ENCODE measurements at places on chromosomes 16 and 17. TPM values are rescaled to one million over a fixed set of nuclear protein-coding genes. Genes with fewer than 3 reads are reported as not detected.
A peak's percentile ranks its signal among the peaks of the same experiment; 100 is the strongest.

GRCh38 chr17:4362141-4362540, 4.3 kb downstream of the UBE2G1 start:
- no peak for DNase-seq

Gene PTX4
- not detected for total RNA-seq

GRCh38 chr17:81309140-81309858, 14.2 kb upstream of the SLC38A10 start:
- peak; percentile 31 for DNase-seq

Gene NPIPA7
- 4.2 TPM for total RNA-seq

DNA sequence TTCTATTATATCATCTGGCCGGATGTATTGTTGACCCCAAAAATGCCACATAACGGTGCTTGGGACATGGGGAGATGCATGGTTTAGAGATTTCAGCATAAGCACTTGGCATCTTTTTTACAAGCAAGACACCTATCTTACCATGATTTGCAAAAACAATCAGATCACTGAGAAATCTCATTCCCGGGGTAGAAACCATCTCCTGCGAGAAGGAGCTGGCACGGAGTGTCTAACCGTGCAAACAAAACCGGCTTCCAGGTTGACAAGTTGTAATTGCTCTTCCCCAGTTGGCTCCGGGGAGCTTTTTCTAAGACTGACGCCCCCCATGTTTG, 1.0 kb downstream of the SLC16A6 start:
- no peak for DNase-seq

Gene SLC2A4
- total RNA-seq = 0.18 TPM

GRCh38 chr17:4693416-4693815, 10.5 kb downstream of the PELP1 start:
- no peak for DNase-seq

Gene SLC5A2
- total RNA-seq = 1.1 TPM

DNA sequence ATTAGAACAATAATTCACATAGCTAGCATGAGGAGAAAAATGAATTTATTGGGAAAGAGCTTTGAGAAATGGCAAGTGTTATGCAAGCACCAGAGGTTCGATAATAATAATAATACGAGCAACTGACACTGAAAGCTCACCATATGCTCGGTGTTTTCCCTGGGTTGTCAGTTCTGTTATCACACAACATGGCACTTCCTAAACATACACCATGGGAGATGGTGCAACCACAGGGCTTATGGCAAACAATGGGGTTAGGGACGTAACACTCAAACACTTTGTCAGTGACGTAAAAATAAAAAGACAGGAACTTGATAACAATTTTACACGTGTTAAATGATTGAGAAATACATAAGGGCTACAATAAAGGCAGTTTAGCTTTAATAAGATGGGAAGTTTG, 23.7 kb downstream of the OR1D5 start:
- no peak for DNase-seq

DNA sequence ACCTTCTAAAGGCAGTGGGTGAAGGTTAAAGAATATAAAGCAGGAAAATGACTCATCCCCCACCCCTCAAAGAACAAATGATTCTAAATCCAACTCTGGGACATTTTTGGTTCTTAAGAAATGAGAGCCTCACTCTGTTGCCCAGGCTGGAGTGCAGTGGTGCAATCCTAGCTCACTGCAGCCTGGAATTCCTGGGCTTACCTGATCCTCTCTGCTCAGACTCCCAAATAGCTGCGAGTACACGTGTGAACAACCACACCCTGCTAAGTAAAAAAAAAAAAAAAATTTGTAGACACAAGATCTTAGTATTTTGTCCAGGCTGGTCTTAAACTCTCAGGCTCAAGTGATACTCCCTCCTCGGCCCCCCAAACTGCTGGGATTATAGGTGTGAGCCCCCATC, 298.8 kb upstream of the MAF start:
- DNase-seq = no peak

DNA sequence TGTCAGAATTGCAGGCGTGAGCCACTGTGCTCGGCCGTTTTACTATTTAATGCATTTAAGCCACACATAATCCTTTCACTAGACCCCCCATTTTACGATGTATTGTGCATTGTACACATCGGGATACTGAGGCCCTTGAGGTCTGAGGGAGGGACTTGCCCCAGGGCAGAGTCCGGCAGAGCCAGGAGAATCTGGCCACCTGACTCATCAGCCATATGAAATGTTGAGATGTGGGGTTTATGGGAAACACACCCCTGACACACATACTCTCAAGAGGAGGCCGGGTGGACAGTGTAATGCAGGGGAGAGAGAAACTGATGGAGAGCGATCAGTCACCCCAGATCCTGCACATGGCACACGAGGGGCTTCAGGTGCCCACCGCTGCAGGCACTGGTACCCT, 196.6 kb downstream of the ZNF423 start:
- no peak for DNase-seq

DNA sequence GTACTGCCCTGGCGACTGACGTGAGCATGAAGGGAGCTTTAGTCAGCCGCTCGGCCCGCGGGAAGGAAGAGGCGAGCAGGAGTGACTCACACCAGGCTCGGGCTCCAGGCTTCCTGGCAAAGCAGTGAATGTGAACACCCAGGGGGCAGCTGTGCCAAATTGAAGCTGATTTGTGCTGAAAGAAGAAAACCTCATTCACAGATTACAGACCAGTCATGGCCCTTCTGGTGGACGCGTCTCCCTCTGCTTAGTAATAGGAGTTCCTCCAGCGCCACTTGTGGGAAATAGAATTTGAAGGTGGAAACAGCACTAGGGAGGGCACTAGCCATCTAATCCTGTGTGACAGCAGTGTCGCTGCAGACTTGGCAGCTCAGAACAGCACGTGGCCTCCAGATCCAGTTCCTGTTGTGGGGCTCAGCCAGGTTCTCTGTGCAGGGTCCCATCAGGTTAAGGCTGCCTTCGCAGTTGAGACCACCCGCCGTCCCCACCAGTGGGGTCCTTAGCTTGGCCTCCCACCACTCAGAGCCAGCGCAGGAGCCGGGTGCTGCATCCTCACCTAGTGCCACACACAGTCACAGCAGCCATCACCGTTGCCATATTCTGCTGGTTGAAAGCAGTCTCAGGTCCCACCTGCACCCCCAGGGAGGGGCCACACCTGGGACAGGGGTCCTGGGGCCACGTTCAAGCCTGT, 164.5 kb upstream of the CHMP6 start:
- peak; percentile 82 for DNase-seq

Gene SLC52A1
- total RNA-seq = not detected

Gene CCL17
- not detected for total RNA-seq

Gene MT1M
- total RNA-seq = not detected

DNA sequence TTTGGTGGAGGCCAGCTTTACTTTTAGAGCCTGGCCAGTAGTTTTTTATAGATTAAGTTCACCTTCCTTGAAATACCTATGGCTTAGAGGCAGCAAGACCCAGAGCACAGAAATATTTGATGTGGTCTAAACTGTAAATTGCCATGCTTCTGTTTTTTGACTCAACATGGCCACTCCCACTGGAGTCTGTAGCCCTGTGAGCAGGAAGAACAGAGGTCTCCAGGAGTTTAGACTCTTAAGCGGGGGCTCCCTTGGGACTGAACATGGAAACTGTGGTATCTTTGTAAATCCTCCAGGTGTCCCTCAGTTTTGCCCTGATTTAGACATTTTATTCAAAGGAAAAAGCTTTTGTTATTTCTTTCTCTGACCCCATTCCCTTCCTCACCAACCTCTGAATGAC, 145.6 kb downstream of the FTO start:
- no peak for DNase-seq

Gene NOG
- 6.9 TPM for total RNA-seq

Gene CALB2
- total RNA-seq = 8.3 TPM

Gene TMEM132E
- 3.4 TPM for total RNA-seq

- no peak for DNase-seq
Measured at GRCh38 chr16:75044800-75045361, 46.1 kb downstream of the ZNRF1 start.

DNA sequence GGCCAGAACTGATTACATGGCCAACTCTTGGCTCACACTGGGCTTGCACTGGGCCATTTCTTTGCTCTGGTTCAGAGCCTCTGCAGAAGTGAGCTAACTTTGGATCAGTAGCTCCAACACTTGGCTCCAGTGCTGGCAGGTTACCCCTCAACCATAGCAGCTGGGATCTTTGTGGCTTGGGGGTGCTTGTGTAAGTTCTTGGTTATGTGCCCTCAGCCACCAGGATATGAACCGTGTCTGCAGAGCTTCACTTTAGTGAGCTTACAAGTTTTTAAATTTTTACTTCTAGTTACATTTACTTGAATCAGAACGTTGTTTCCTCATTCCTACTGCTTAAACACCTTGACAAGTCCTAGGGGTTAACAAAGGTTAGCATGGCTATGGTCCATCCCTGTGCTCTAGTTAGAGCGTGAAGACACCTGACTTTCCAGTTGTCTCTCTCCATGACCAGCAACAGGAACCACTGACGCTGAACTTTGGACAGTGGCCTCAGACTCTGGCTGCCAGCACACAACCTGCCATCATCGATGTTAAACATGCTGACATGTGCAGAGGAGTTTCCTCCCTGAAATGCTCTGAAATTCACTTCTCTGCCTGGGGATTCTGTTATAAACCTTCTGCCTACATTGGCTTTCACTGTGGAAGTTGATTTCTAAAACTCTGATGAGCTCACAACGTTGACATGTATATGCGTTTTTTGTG, 4.1 kb downstream of the PDF start:
- DNase-seq = no peak

DNA sequence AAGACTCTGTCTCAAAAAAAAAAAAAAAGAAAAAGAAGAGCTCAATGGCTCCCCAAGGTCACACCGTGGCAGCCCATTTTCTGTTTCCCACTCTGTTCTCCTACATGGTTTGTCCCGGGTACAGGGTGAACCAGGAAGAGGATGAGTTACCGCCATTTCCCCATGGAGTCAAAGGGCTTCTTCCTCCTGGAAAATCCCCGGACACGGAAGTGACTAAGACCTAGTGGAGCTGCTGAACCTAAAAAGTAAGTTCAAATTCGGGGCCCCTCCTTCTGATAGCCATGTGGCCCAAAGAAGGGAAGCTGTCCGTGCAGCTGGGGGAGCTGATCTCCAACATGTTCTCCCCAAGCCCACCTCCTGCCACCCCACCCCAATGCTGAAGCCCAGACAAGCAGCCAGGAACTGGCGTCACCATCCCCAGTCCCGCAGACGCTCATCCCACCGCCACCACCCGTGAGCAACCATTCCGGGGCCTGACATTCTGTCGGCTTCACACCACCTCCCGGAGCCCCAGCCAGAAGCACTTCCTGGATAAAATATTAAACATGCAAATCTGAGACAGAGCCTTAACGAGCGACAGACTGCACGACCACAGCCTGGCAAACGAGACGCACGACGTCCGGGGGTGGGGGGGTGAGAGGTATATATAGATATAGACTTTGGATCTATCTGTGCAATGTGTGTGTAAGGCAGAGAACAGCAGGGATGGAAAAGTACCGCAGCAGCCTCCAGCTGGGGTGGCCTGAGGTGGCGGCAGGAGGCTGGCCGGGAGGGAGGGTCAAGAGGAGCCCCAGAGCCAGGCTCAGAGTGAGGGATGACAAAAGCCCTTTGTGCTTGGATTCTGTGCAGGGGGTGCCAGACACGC, 17.6 kb downstream of the EPOP start:
- no peak for DNase-seq

Gene WFDC1
- total RNA-seq = 2.4 TPM

- no peak for DNase-seq
Measured at GRCh38 chr17:44808156-44808555, 21.9 kb downstream of the GJC1 start.

GRCh38 chr17:76492989-76493501, 8.2 kb downstream of the RHBDF2 start:
- no peak for DNase-seq

DNA sequence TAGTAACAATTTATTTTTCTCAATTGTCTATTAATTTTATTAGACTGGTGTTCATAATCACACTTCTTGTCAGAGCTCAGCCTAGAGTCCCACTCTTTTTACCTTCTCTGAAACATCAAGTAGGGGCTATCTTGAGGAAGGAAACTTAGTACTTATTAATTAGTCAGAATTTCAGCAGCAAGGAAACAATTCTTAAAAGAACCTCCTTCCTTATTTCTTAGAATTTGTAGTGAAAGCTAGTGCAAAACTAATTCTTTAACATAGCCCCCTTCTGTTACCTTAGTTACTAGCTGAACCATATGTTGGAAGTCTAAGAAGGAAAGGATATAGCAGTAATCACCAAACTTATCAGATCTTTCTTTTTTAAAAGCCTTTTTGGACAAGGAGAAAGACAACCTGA, 35.2 kb downstream of the MAP2K4 start:
- no peak for DNase-seq

Gene CMTM2
- total RNA-seq = not detected

GRCh38 chr16:77271532-77272426, 72.6 kb downstream of the SYCE1L start:
- DNase-seq = peak; percentile 69

Gene TP53TG3C
- not detected for total RNA-seq

DNA sequence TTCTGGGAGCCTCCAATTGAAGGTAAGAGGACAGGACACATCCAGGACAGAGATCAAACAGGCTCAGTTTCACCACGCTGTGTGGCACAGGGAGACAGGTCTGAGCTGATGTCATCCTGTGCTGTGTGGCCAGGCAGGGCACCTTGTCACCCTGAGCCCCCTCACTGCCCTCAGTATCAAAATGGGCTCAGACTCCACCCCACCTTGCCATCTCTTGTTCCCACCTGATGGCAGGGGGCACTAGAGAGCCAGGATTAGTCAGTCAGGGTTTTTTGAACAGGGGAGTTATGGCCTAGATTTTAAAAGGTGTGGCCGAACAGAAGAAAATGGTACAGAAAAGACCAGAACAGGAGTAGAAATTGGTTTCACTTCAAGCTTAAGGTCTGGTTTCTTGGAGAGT, 2.6 kb downstream of the KAT2A start:
- DNase-seq = no peak

GRCh38 chr16:6111390-6111789, 1013.8 kb upstream of the EEF2KMT start:
- DNase-seq = no peak

GRCh38 chr16:63652091-63652490, 1469.8 kb downstream of the CDH11 start:
- no peak for DNase-seq

DNA sequence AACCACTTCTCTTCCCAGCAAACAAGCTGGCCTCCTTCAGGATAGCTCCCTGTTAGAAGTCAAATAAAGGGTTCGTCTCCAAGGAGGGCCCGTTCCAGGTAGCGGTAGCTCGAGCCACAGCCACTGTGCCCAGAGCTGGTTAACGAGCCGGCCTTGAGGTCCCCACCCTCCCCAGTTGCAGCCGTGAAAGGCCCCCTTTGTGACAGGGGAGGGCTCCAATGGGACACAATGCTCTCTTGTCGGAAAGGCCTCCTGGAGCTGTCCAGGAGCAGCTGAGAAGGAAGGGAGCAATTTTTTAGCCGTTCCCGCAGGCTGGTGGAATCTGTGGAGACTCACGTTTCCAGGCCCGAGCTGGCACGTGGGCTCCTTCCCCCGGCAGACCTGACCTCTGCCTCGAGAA, 29.9 kb upstream of the FOXF1 start:
- DNase-seq = no peak

Gene ZNF207
- total RNA-seq = 221 TPM

DNA sequence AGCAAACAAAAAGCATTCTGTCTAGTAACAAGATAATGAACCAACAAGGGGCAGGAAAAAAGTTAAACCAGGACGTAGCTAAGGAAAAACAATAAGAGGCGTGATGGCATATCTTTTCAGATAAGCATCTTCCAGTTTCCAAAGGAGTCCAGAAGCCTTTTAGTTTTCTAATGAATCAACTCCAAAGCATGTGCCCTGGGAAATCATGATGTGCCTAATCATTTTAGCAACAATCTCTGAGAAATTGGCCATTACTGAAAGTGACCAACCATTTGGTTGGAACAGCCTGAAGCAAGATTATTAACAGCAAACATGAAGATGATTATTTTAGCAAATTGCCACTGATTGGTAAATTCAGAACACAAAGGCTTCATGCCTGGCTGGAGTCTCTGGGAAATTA, 440.9 kb upstream of the MAF start:
- DNase-seq = no peak

Measured in cerebellum (tissue), 4 donors.